ENCODE measurements at places on chromosomes 5 and 9.

GRCh38 chr9:10873999-10874398 is 261.2 kb upstream of the PTPRD start:
- DNase-seq: no peak

- no peak for DNase-seq
These were observed 60.9 kb upstream of the ORM1 start for GRCh38 chr9:114261987-114262386.

- no peak for DNase-seq
These were observed 188.3 kb downstream of the GABBR2 start for GRCh38 chr9:98520221-98520960.

- DNase-seq: no peak
These were observed 188.9 kb downstream of the MPDZ start for GRCh38 chr9:13090628-13091027.

DNA sequence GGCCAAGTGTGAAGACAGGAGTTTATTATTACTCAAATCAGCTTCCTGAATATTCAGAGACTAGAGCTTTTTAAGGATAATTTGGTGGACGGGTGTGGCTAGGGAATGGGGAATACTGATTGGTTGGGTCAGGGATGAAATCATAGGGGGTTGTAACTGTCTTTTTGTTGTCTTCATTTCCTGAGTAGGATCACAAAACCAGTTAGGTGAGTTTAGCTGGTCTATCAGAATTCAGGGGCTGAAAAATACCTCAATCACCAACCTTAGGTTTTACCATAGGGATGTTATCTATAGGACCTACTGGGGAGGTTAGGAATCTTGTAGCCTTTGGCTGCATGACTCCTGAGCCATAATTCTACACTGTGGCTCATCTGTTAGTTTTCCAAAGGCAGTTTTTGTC is 235.8 kb downstream of the YTHDC2 start:
- DNase-seq: no peak
